Hypothalamus (tissue), 51 donors: ENCODE measurements at places on chromosomes 5 and 9.

DNA sequence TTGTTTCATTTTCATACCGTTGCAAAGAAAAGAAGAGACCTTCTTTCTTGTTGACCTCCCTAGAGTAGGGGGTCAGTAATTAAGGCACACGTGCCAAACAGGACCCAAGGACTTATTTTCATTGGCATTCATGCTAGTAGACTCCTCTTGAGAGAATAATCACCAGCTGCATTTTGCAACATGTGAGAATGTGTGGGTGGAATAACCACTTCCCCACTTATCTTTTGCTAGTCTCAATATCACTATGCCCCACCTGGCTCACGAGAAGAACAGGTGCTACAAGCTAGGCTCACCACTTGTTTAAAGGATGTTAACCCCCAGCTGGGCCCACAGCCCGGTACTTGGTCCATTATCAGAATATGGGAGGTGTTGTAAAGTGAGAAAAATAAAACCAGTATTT, 460.7 kb upstream of the MEF2C start:
- DNase-seq, result no peak

DNA sequence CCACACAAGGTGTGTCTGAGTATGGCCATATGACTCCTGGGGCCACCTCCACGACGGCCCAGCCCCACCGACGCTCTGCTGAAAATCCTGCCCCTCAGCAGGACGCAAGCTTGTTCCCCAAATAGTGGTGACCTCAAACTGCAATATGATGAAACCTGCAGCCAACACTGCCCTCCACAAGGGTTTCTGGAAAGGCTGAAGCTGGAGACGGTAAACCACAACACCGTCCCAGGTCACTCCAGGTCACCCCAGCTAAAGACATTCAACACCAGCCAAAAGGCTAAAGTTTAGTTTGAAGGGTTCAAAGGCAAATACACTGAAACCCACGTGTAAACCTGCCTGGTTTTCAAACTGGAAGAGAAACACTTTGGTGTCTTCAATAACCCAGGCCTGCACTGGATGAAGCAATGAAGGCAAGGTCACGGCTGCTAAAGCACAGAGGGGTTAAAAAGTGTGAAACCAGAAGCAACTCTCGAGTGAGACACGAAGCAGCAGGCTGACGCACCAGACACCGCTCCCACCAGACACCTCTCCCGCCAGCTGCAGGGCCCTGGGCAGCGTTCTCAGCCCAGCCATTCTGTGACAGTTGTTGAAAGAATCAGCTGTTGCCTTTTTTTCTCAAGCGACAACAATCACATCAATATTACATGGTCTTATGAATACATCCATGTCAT, 1.8 kb upstream of the LHX3 start:
- no peak for DNase-seq

GRCh38 chr5:127671218-127671617, 22.3 kb downstream of the CTXN3 start:
- DNase-seq, result no peak

GRCh38 chr9:122186301-122186700, 26.6 kb downstream of the MORN5 start:
- no peak for DNase-seq

DNA sequence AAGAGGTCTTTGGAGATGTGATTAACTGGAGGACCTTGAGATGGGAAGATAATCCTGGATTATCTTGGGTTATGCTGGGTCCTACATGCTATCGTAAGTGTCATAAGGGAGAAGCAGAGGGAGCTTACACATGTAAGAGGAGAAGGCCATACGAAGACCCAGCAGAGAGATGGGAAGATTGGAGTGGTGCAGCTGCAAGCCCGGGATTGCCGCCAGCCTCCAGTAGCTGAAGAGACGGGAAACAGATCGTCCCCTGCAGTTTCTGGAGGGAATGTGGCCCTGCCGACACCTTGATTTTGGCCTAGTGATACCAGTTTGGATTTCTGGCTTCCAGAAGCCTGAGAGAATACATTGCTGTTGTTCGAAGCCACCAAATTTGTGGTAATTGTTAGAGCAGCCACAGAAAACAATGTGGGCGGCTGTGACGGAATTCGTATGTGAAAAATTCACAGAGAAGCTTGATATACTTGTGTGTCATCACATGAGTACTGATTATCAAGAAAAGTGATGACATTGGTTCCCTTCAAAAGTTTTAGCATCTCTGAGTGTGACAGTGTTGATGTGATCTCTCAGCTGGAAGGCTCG, 86.9 kb downstream of the CYFIP2 start:
- peak; percentile 2 for DNase-seq

GRCh38 chr9:98533866-98534265, 174.9 kb downstream of the GABBR2 start:
- no peak for DNase-seq

- no peak for DNase-seq
Measured at GRCh38 chr5:81316571-81316970, 15.2 kb downstream of the ZCCHC9 start.

DNA sequence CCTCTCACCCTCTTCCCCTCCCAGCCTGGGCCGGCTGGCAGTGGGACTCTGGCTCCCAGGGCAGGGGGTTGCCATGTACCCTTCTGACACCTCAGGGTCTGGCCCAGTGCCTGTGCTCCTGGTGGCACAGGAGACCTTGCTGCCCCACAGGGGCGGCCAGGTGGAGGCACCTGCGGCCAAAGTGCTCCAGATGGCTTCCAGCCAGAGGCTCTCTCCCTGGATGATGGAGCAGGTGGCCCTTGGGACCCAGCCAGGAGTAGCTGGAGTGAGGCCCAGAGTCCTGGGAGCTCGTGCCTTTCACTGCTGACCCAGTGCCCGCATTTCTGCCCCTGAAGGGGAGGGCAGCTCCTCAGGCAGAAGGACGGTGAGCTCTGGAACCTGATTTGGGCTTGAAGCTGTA, 87.3 kb downstream of the NTNG2 start:
- DNase-seq, result no peak

DNA sequence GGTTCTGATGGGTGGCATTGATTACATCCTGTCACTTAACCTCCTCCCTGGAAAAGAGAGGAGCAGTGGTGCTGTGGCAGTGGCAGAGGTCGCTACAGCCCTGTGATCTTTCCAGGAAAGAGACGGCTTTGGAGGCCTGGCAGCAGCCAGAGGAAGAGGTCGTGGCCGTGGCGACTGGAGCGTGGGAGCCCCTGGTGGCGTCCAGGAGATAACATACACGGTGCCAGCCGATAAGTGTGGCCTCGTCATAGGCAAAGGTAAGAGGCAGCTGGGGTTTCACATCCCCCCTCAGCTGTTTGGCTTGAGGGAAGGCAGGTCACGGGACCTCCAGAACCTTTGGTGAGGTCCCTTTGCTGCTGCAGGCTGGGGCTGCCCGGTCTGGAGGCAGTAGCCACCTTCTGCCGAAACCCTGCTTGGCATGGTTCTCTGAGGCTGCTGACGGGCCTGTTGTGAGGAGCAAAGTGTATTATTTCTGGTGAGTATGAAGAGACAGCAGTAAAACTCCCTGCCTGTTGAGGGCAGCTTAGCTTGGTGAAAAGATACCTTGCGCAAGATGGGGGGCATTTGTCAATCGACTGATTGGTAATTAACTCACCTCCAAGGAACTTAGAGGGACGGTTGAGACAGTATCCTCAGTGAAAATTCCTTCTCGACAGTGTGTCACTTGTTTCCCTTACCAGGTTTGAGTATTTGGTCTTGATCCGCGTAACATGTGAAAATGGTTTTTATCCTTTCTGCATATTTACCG, 38.0 kb upstream of the PRDM12 start:
- no peak for DNase-seq

DNA sequence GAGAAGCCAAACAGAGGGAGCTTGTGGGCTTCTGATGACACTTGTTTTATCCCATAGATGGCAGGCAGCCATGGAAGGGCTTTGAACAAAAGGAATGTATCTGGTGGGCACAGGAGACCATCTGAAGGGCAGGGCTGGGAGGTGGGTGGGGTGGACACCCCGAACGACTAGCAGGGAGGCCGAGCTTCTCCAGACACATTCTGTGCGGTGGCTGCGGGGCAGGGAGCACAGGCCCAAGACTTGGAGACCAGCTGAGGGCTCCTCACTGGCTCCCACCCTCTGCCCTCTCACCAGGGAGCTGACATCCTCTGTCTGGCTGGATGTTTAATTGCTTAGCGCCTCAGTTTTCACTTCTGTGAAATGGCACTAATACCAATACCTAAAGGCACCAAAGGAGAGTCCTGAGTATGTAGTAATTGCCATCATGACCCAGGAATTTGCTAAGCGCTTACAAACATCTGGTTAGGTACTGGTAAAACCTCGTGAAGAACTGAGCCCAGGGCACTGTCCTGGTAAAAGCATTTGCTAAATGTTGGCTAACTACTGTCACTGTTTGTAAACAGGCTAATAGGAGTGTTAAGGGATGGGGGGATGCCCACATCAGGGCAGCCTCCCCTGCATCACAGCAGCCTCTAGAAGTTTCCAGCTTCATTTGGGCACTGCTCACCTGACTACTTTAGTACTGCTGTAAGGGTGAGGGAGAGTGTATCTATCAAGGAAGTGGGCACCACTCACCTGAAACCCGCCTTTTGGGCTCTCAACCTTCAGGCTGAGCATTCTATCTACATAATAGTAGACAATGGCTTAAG, 2.1 kb upstream of the PHF2 start:
- no peak for DNase-seq

- no peak for DNase-seq
Measured at GRCh38 chr9:71736236-71736635, 32.1 kb downstream of the CEMIP2 start.

DNA sequence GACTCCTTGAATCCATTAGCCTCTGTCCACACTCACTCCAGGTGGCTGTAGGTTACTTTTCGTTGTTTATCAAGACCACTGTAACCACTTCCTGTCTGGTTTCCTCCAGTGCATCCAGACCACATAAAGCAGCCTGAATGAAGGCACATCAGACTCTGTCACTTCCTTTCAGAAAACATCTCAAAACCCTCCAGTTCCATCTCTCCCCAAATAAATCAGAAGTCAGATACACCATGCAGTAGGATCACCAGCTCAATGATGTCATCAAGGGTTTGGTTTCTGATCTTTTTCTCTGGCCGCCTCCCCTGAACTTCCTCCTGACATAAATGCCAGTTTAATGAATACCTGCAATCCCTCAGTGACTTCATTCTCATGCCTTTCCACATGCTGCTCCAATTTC, 161.2 kb downstream of the ZNF462 start:
- no peak for DNase-seq

GRCh38 chr9:125757834-125758233, 10.7 kb downstream of the PBX3 start:
- DNase-seq, result no peak

DNA sequence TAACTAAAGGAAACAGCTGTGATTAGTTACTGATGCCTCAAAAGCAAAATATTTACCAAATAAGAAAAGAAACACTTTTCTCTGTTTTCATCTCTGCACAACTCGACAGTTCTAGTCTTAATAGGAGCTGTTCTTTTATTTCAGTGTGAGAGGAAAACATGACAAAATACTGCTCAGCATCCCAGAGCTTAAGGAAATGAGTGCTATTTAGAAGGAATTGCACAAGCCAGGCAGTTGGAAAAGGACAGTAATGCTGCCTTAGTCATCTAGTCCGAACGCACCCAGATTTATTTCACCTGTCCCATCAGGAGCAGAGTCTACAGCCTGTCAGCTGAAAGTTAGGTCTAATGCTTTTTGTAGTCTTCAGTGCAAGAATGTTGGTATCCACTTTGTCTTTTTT, 12.3 kb downstream of the ZCCHC9 start:
- no peak for DNase-seq

DNA sequence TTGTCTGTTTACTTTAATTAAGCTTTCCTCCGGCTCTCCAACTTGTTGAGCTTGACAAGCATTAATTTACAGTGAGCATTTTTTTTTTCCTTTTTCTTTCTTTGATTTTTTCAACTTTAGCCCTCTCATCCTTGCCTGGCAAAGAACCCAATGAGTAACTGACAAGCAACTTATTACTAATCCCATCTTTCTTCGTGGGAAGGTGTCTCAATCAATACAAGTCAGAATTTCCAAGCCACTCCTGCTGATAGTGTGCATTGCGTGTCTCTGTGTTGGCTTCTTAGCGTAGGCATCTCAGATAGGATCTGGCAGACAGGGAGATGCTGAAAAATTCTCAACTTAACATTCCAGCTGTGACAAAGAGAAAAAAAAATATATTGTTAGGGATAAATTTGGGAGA, 527.7 kb upstream of the WWC1 start:
- DNase-seq, result no peak

DNA sequence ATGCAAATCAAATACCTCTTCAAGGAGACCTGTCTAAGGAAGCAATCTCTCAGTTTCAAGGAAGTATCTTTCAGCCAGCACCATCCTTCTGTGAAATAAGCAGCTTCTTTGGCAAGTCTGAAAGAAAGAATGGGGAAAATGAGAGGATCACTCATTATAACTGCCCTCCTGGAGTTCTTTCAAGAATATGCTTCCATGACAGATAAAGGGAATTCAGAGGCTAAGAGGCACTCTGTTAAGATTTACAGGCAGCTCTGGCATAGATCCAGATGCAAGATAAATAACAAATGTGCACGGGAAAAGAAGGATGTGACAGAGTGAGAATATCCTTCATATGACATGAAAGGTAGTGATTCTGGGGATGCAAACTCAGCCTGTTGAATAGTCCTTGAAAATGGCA, 348.2 kb upstream of the CCNG1 start:
- no peak for DNase-seq

DNA sequence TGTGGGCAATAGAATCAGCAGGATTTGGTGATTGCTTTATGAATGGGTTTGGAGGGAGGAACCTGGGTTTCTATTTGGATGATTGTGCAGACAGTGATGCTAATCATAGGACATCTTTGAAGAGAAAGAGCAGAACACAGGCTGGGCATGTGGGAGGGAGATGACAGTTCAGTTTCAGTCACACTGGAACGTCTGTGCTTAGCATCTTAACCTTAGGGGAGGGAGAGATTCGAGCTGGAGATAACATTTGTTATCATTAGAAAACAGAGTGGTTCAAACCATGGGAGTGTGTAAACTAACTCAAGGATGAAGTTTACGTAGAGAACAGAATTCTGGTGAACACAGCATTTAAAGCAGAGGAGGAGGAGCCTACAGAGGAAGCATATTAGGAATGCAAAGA, 138.6 kb upstream of the PPP2R2B start:
- no peak for DNase-seq

GRCh38 chr9:89175828-89176261, 2.8 kb downstream of the SHC3 start:
- no peak for DNase-seq

DNA sequence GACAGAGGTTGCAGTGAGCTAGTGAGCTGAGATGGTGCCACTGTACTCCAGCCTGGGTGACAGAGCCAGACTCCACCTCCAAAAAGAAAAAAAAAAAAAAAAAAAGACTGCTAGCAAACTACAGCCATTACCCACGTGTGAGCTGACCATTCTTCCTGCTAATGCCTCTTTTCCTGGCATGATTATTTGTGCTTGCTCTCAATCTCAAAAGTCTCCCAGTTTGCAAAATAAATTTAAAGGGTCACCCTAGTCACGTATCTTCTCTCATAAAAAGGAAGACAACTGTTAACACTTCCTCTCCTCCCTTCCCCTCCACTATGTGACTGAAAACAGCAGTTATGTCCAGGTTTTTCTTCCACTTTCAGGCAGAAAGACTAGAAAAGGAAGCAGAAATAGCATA, 37.2 kb downstream of the TRIM36 start:
- DNase-seq, result no peak
